ENCODE measurements at places on chromosomes 2 and 18.

DNA sequence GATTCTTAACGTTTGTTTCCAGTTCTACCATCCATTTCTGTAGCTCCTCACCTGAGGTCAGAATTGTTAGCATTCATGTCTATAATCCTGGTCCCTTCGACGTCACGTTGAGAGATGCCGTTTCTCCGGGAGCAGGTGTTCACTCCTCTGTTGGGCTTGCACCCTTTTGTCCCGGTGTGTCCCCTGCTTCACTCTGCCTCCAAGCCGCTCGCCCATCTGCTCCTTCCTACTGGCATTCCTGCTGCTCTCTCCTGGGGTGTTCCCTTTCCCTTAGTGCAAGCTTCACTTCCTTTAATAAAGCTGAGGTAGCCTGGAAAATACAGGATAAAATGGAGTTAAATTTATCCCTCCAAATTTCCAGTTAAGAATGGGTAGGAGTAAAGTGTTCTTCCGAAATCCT lies 61.9 kb upstream of the CABYR start:
- no peak for DNase-seq

DNA sequence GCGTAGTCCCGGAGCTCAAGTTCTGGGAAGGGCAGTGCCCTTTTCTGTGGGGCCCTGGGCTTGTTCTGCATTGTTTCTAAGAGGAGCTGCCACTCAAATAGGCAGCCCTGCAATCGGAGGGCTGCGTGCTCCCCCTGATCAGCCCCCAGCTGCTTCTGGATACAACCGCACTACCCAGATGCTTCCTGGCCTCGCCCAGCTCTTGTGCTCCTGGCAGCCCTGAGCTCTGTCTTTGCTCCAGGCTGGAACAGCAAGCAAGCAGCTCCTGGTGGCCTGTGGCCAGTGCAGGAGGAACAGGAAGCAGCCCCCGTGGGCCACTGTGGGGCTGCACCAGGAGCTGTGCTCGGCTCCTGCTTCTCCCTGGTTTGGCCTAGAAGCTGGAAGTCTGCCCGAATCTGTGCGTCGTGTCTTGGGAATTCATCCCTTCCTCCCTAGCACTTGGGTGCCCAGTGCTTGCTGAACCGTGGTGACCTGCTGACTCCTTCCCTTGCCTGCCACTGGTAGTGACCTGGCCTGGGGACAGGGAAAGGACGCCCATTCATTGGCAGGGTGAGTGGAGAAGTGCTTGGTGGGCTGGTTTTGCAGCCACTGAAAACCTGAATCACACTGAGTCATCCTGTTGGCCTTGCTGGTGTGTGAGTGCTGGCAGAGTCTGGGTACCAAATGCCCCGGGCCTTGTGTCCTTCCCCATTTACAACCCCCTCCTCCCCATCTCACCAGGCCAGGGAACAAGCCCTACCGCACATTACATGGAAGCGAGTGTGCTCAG lies 27.3 kb upstream of the NTSR2 start:
- peak; percentile 94 for DNase-seq

- DNase-seq, result no peak
Observed at GRCh38 chr2:148596018-148596417, 48.5 kb upstream of the EPC2 start.

- no peak for DNase-seq
Observed at GRCh38 chr18:45751766-45752165, 27.8 kb downstream of the SLC14A1 start.

DNA sequence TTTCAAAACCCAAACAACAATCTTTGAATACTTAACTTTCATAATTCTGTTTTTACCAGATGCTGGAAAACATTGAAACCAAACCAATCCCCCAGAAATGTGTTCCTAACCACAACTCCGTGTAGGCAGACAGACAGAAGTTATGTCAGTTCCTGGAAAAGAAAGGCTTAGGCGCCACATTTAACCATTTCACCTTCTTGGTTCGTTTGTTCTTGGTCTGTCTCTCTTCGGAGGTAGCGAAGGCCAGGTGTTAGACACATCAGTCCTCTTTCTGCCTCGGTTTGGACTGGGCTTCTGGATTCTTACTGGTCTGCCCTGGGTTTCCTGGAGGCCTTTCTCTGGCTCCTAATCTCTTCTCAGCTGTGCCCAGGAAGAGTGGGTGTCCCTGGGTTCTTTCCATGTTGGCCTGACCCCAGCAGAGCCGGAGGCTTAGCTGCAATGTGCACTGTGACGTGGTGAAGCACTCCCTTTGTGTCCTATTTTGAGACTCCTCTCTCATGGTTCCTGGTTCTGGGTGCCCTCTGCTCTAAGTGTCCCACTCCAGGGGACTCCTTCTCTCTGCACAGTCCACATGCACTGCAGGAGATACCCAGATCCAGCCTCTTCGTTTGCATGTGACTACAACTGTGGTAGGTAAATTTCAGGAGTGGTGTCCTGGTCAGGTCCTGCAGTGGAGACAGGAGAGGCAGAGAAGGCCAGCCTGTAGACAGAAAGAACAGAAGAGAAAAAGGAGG lies 23.1 kb upstream of the RAB31 start:
- no peak for DNase-seq

DNA sequence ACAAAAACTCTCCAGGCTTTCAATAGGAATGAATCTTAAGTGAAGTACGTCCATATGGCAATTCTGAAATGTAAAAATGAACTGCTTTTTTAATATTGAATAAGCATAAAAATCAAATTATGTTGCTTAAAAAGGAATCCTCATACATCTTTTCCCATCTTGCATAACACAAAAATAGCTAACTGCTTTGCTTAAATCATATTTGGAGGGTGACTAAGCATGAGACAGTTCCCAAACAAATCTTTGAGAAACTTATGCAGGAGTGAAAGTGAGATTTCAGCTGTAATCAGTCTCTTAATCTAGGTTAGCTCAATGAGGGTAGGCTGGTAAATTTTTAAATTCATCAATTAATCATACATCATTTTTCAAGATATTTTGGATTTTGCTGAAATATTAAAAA lies 111.5 kb downstream of the MBD5 start:
- peak; percentile 5 for DNase-seq

GRCh38 chr18:48018851-48019250 lies 88.4 kb upstream of the SMAD2 start:
- no peak for DNase-seq

DNA sequence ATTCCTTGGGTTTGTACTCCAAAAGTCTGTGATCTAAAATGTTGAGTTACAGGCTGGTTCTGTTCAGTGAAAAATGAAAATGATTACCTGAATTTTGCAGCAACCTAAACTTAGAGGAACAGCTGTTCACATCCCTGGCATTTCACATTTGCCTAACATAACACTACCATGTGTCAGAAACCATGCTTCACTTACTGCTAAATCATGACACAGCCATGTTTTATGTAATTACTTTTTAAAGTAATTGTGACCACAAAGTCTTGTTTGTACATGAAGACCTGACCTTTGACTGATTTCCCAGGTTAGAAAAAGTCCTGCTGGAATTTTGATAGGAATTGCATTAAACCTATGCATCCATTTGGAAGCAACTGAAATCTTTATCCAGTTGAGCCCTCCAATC lies 79.1 kb downstream of the FAM168B start:
- DNase-seq, result no peak

DNA sequence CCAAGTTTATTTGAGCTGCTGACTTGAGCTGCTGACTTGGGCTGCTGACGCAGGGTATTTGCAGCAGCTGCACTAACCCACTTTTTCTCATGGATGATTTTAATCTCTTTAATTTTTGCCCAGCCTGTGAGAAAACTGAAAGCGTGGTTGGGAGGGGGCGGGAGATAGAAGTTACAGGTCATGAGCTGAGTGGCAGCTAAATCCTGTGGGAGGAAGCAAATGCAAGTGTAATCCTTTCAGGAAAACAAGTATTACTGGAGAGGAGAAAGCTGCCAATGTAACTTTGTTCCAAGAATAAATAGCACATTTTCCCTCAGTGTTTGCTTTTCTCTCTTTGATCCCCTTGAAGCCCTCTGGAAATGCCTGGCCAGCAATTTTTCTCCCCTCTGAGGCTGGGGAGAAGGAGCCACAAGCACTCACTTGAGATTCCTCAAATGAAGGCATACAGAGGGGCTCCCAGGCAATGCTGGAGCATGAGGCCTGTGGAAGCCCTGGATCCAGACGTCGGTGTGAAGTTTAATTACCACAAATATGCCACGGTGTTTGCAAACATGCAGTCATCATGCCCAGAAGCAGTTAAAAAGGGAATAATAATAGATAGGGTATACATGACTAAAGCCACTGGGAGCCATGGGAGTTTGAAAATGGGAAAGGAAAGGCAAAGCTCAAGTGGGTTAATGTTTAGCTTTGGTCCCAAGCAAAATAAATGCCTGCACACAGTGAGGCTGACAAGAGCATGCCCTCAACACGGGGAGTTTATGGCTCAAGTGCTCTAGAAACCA lies 10.4 kb upstream of the EVA1A start:
- DNase-seq, result no peak

DNA sequence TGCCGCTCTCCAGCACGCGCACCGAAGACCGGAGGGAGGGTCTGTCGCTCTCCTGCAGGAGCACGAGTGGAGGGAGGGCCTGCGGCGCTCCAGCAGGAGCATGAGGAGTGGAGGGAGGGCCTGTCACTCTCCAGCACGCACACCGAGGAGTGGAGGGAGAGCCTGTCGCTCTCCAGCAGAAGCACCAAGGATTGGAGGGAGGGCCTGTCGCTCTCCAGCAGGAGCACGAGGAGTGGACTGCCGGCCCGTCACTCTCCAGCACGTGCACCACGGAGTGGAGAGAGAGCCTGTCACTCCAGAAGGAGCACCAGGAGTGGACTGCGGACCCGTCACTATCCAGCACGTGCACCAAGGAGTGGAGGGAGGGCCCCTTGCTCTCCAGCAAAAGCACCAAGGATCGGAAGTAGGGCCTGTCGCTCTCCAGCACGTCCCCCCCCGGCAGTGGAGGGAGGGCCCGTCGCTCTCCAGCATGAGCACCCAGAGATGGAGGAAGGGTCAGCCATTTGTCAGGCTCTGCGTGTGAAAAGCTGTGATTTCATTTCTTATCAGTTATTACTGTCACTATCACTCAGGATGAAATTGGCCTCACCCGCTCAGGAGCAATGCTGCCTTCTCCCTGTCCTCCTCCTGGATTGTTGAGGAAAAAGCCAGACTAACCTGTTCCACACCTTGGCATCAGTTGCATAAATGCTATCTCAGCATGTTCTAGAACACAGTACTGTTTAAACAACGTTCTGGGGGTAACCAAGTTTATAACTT lies 35.9 kb downstream of the ADI1 start:
- no peak for DNase-seq

All from HS-27A (cell line).